ENCODE measurements at places on chromosomes 12 and 14.
A peak's percentile ranks its signal among the peaks of the same experiment; 100 is the strongest.

DNA sequence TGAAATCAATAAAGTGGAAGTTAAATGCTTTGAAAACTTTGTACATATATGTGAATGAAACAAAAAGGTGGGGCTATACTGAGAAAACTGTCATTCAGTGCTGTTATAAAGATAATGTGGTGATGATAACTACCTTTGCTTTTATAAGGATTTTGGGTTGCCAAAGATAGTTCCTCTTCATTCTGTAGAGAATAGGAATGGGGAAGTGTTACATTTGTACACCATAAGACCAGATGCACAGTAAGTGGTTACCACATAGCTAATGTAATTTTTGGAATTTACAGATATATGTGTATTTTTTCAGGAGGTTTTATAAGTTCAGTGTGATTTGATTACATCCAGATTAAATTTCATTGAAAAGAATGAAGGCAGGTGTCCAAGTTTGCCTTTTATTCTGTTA, 18.1 kb downstream of the RAB21 start:
- DNase-seq = no peak

- no peak for DNase-seq
Measured at GRCh38 chr12:130589540-130590317, 126.4 kb downstream of the RIMBP2 start.

DNA sequence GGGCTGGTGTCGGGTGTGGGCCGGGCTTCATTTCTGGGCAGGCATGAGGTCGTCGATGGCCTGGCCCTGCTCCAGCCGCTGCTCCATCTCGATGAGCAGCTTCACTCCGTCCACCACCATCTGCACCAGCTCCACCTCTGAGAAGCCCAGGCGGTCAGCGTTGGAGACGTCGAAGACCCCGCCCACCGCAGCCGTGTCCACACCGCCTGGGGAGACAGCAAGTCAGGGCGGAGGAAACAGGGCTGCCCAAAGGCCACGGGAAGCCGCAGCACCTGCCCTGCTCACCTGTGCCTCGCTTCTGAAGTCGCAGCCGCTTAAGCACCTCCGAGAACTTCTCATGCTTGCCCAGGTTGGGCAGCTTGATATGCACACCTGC, 2.8 kb downstream of the CKB start:
- DNase-seq = no peak

DNA sequence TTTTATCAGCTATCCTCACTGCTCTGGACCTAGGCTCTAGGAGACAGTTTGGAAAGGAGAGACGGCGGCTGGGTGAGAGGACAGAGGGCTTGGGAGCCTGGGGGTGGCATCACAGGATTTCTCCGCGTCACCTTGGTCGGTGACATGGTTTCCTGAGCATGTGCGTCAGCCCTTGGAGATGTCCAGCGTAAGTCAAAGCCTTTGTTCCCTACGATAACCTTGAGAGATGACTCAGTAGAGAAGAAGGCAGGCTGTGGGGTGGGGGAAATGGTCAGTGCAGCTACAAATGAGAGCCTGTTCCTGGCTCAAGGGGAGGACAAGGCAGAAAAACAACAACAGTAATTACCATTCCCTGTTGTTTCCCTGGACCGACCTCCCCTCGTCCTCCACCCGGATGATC, 90.2 kb upstream of the TBX3 start:
- DNase-seq = no peak

GRCh38 chr14:50044042-50044651, 72.2 kb downstream of the VCPKMT start:
- DNase-seq = no peak

DNA sequence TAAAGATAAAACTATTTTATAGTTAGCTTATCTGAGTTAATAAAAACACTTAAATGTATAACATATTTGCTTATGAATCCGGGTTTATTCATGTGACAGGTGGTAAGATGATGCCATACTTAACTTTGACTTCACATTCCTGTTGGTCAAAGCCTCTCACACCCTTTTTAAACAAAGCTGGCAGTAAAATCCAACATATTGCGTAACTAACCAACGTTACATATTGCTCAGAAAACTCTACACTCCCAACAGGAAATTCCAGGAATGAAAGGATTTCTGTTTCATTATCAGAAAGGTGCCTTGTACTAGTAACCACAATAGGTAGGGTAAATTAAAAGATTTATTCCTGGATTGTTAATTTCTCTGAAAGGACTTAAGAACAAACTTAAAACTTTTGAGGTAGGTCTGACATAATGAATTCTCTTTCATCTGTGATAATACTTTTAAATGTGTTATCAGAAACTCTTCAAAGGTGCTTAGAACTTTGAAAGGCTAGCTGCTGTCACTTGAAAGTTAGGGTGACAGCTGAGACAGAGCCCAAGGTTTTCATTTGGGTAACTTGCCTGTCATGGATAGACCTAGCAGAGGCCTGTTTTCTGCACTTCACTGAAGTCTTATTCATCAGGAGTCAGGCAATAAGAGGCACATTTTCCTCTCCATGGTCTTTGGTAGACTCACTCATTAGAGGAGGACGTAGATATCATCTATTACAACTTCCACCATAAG, 23.8 kb upstream of the CATSPERB start:
- DNase-seq = no peak

GRCh38 chr14:102817942-102818940, 41.0 kb downstream of the TRAF3 start:
- no peak for DNase-seq

GRCh38 chr12:131351319-131352028, 359.4 kb upstream of the SFSWAP start:
- no peak for DNase-seq

GRCh38 chr14:19801118-19801464, 2.5 kb upstream of the OR4N2 start:
- no peak for DNase-seq

GRCh38 chr12:106113824-106114446, 24.8 kb downstream of the NUAK1 start:
- DNase-seq = no peak

DNA sequence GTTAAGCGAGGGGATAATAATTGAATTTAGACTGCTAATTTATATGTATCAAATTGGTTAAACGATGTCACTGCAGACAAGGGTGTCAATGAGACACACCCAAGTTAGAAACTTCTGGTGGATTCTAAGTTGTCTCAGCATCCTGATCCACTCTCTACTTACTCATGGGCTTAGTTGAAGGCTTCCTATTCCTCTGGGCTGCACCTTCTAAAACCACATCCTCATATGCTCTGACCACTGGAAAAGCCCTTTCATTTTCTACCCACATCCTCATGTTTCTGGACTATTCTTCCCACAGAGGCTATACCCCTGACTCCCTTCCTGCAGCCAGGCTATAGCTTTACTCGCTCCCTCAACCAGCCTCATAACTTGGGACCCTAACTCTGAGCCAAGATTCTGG, 493.8 kb downstream of the VRK1 start:
- no peak for DNase-seq

GRCh38 chr14:35072226-35072625, 26.2 kb downstream of the FAM177A1 start:
- DNase-seq = no peak

- DNase-seq = peak; percentile 57
Measured at GRCh38 chr12:32501835-32502333, 102.5 kb downstream of the FGD4 start.

DNA sequence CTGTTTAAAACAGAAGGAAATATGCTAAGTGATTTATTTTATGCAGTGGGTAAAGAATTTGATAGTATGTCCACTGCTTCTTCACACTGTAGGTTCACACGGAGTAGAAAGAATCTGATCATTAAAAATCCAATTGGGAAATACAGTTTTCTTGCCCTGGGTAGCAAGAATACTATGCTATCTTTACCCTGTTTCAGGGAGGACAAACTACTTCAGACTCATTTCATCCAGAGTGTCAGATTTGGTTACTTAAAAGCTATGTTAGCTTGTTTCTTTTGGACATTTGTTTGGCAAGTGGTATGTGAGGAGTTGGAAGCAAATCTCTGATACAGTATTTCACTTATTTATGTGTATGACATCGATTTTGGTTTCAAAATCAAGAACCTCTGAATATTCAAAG, 4.3 kb downstream of the FRS2 start:
- DNase-seq = no peak

GRCh38 chr14:24256960-24257359, 6.0 kb downstream of the TGM1 start:
- DNase-seq = no peak

GRCh38 chr14:60722357-60723115, 1.6 kb downstream of the SIX4 start:
- DNase-seq = peak; percentile 63

DNA sequence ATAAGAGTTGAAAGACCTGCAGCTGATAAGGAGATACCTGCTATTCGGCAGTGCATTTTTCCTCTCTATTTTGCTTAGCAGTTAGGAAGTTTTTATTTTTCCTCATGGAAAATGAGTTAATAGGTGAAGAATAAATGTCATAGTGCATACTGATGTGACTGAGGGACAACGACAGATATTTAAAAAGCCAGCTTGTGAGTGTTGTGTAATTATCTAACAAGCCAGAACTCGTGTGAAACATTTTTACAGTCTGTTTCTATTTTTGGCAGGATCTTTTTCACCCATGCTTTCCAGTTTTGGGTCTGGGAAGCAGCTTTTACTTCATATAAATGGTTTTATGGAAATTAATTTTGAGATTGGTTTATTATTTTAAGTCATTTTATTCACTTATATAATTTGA, 2.9 kb downstream of the FBXO34 start:
- DNase-seq = no peak

DNA sequence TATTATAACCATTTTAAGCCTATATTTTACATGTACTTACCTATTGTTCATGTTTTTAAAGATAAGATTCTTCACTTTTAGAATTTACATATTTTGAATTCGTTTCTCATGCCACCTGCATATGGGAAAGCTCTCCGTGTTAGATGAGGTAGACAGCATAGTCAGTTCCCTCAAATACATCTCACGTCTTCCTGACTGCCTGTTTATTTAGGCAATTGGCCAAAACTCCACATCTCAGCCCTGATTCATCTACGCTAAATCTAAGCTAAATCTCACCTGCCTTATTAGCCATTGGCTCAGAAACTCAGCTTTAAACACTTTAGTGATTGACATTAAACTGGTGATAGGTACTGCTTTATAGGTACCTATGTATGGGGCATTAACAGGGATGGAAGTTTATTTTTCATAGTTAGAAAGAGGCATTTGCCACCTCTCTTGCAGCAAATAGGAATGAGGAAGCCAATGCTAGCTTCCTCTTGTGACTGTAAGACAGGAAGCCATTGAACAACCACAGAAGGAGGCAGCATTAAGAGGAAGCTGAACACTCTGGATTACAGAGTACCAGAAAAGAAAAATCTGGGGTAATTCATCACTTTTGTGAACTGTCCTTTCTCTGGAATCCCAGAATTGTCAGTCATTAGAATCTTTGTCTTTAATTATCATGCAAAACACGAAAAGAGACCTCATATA, 111.9 kb downstream of the LRFN5 start:
- DNase-seq = no peak

GRCh38 chr12:99436584-99436983, 211.0 kb upstream of the GARIN6 start:
- no peak for DNase-seq

GRCh38 chr12:118103201-118103600, 610 bp downstream of the VSIG10 start:
- no peak for DNase-seq

DNA sequence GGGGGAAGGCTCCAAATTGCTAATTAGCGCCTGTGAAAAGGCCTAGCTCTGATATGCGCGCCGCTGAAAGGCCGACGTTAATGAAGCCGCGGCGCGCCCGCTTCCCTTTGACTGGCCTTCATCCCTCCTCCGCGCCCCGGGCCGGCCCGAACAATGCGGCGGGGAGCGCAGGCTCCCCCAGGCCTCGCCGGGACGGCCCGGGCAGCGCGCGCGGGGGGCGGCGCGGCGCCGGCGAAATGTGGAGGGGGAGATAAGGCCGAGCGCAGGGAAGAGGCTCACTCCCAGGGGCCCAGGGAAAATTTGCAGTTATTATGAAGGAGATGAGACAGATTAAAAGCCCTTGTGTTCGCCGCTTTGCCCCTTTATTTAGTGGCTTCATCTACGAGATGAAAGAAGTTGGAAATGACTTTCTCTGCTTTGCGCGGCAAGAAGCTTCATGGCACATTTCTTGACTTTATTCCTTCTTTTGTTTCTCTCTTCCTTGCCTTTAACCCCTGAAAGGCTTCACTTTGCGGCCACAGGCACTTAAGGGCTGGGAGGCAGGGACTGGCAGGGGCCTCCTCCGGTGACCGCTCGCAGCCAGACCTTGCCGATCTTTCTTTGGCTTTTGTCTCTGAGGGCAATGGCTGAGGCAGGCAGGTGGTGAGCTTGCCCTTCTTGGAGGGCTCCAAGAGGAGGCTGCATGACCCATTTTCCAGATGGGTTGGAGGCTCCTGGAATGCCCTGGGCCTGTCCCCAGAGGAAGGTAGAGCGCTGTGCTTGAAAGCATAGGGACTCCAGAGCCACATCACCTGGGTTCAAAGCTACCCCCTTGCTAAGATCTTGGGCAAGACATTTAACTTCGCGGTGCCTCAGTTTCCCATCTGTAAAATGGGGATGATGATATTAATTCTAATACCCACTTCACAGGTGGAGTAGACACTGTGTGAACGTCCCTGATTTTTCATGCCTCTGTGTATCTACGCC, 12.7 kb upstream of the GPATCH2L start:
- no peak for DNase-seq

DNA sequence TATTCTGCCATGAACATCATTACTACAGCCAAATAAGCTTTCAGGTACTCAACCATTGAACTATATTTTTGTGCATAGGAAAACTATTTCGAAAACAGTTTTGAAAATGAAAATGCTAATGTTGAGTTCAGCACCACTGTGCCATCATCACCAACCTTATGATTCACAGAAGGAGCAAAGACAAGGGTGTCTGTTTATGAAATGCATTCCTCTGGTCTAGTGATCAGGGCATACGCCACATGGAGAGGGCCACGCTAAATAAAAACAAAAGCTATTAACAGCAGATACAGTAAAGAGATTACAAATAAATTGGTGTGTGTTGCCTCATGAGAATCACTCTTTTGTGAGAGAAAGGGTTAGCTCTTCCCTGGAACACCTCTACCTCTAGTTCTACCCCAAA, 43.2 kb upstream of the BMAL2 start:
- DNase-seq = no peak

DNA sequence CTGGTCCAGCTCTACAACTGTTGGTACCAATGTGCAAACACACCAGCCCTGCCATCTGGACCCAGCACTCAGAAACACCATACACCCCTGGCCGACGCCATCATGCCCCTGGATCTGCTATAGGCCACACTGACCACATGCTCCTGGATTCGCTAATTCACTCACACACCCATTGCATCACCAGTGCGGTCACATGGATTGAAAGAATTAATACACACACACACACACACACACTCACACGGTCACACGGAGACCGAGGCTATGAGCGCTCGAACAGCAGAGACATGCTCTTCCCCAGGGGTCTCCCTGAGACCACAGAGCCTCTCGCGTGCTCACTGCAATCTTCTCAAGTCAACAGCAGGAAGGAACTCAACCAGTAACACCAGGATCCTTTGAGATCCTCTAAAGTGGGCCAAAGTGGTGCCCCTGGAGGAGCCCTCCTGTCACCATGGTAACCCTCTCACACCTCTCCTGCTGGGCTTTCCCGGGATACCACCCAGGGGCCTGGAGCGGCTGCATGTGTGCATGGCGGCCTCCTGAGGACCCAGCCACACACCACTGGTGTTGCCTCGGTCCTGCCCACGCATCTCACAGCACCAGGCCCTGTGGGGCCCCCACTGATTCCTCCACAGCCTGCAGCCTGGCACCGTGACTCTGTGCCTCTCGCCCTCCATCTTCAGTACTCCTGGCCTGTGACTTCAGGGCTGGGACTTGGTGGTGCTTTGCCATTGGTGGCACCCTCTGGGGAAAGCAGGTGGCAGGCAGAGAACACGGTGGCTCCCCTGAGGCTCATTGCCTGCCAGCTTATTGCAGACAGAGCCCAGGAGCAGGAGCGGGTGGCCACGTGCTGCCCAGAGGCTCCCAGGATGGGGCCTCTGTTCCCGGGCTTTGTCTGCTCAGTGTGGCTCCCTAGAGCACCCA, 15.1 kb downstream of the LRTM2 start:
- DNase-seq = no peak
